ENCODE measurements at places on chromosomes 5 and 9. TPM values are rescaled to one million over a fixed set of nuclear protein-coding genes. Genes with fewer than 3 reads are reported as not detected.

Gene ACTBL2
- total RNA-seq, result 0.13 TPM

Gene SHOC1
- 0.16 TPM for total RNA-seq

Gene SLC25A2
- total RNA-seq, result 0.94 TPM

Gene ANKRD31
- total RNA-seq, result 0.38 TPM

Gene FAM221B
- not detected for total RNA-seq

Gene CDHR2
- total RNA-seq, result 4.2 TPM

Gene G3BP1
- 165 TPM for total RNA-seq

Gene FAM78A
- total RNA-seq, result 6.1 TPM

Gene KCNN2
- total RNA-seq, result 1.5 TPM

Gene FREM1
- 8.3 TPM for total RNA-seq

Gene ITGA1
- total RNA-seq, result 65.6 TPM

Gene C1QTNF2
- total RNA-seq, result 2.8 TPM

Gene CDC14B
- total RNA-seq, result 19.6 TPM

Gene POLE3
- 26.1 TPM for total RNA-seq

Gene ENHO
- total RNA-seq, result 0.22 TPM

Gene EPB41L4A
- 39.0 TPM for total RNA-seq

Gene LECT2
- total RNA-seq, result not detected

Gene BNC2
- 37.9 TPM for total RNA-seq

Gene TSSK1B
- 0.13 TPM for total RNA-seq

Gene ABLIM3
- total RNA-seq, result 21.7 TPM

Gene TRPM3
- 11.4 TPM for total RNA-seq

Gene MEIKIN
- 0.63 TPM for total RNA-seq

Gene NIM1K
- total RNA-seq, result 0.60 TPM

Gene EGFL7
- total RNA-seq, result 140 TPM

Gene PCDHGB1
- total RNA-seq, result 2.9 TPM

Gene SEMA5A
- total RNA-seq, result 23.3 TPM

Gene TMEM215
- total RNA-seq, result not detected

Gene CFAP90
- total RNA-seq, result 3.6 TPM

Gene TYRP1
- 0.41 TPM for total RNA-seq

Gene PCDHGB3
- total RNA-seq, result 4.4 TPM

Gene BRD8
- total RNA-seq, result 54.5 TPM

Gene FOXD4L3
- not detected for total RNA-seq

Gene SH3PXD2B
- total RNA-seq, result 22.8 TPM

Gene PTGER4
- 17.2 TPM for total RNA-seq

Gene PCDHB12
- 2.5 TPM for total RNA-seq

Gene ANKRD20A1
- 4.2 TPM for total RNA-seq

Gene NTRK2
- 41.2 TPM for total RNA-seq
